ENCODE measurements at places on chromosomes 3 and 15.

DNA sequence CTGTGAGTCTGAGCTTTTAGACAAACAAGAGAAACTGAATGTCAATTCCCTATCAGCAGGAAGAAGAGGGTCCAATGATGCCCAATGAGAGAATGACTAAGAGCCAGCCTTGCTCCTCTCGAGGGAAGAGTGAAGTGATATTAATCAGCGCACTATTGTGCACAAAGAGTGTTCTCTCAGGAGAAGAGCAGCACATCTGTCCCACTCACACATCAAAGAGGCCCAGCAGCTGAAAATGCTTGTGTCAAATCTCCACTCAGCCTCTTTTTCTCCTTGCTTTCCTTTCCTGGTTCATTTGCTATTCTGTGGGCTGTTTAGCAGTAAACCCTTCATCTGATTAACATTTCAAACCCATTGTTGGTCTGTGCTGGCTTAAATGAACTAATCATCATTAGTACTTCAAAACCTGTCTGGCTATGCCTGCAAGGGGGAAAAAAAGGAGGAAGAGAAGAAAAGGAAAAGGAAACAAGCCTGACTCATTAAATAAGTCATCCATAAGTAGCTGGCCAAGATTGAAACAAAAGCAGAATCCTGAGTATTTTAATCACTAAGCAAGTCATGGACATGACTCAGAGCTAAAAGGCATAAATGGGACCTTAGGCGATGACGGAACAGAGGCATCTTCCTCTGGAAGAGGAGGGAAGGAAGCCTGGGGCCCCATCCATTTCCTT is 912.7 kb downstream of the TUSC7 start:
- no peak for DNase-seq

DNA sequence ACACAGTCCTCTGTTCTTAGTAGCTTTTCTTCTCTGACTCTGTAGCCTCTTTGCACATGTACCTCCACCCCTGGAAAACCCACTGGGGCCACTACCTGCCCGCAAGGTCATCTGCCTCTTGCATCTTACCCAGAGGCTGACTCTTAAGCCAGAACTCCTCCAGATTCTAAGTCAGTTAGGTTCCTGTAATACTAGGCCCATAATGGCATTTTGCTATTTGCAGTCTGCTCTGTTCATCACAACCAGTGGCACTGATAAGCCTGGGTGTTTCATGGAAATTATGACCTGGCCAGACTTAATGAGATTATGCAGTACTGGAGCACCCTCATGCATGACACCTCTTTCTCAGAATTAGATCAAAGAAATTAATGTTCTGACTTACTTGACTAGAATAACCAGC is 31.7 kb upstream of the ATG7 start:
- DNase-seq: peak; percentile 40

DNA sequence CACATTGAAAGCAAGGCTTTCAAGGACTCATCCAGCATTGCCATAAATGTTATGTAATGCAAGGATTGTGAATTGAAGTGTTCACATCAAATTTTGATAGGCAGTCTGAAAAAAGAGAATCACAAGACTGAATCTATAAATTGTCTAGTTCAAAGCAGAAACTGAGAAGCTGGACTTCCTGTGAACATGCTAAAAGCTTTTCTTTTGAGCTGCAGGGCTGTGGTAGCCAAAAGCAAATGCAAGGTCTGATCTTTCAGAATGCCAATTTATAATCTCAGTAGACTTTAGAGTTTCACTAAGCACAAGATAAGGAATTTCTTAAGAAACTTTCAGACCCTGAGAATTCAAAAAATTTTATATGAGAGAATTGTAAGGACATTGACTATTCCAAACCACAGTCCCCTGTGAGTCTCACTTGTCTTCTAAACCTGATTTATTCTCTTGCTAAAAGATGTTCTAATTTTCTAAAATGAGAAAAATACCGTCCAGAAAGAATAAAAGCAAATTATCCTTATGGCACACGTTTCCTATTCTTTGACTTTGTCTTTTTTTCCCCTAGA is 1700.3 kb downstream of the OTOL1 start:
- DNase-seq: no peak

DNA sequence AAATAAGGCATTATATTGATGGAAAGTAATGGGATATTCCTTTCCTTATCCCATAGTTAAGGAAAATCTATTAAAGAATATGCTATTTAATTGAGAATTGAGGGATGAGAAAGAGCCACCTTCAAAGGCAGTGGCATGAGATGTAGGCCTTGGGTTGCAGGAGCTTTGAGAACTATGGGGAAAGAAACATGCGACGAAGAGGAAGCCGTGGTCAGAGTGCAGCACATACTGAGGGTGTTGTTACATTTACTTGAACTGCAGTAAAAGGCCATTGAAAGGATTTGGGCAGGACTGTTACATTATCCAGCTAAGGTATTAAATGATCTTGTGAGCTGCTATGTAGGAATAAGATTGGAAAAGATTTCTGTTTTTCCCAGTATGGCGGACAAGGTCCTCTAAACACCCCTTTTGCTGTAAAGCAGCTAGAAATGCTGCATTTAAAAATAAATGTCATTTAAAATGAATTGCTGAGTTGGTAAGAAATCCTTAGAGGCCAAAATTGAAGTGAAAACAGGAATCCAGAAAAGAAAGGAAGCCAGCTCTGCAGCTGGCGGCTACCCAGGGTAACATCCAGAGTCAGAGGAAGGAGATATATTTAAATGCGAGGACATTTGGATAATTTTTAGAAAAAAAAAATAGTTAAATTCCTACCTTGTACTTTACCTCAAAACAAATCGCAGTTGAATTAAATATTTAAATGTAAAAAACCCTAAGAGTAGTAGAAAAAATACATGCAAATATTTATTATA is 61.7 kb downstream of the IL1RAP start:
- no peak for DNase-seq

DNA sequence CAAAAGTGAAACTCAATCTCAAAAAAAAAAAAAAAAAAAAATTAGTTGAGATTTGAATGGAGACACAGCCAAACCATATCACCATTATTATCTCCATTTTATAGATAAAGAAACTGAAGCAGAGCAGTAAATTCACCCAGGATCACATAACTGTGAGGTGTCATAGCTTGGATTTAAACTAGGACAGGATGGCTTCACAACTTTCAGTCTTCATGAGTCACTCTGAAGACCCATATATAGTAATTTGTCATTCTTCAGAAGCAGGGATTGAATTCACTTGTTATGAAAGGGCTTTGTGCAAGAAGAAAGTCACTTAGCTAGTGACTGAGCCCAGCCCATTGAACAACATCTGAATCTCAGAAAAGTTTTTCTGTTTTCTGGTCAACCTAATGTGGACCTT is 60.5 kb upstream of the LRIG1 start:
- DNase-seq: no peak

- no peak for DNase-seq
Observed at GRCh38 chr3:179450901-179451264, 387 bp downstream of the GNB4 start.

- DNase-seq: no peak
Observed at GRCh38 chr3:9008550-9009255, 45.4 kb upstream of the RAD18 start.

- no peak for DNase-seq
Observed at GRCh38 chr3:77236118-77236517, 196.2 kb downstream of the ROBO2 start.

DNA sequence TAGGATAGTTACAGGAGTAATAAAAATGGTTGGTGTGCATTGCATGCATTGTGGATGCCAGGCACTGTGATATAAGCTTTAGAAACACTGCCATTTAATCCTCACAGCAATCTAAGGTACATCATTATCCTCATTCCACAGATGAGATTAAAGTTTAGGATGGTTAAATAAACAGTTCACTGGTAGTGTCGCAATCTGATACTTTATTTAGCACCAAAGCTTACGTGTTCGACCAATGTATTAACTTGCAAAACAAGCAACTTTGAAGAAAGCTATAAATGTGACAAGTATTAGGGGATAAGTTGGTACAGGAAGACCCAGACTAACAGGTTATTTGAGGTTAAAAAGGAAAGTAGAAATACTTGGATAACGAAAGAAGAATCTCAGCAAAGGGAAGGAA is 150.5 kb upstream of the ZNF385D start:
- no peak for DNase-seq

GRCh38 chr15:43253431-43254403 is 13.0 kb downstream of the TGM5 start:
- DNase-seq: peak; percentile 8

- DNase-seq: no peak
Observed at GRCh38 chr3:4476496-4476895, 9.4 kb upstream of the SUMF1 start.

Data from stimulated activated CD4-positive, alpha-beta T cell treated with anti-CD3 and anti-CD28 coated beads, Interleukin-15, amount 100 ng/mL, for 48 hours (primary cell).